Central memory CD8-positive, alpha-beta T cell (primary cell): ENCODE measurements at places on chromosomes 1 and 21.

DNA sequence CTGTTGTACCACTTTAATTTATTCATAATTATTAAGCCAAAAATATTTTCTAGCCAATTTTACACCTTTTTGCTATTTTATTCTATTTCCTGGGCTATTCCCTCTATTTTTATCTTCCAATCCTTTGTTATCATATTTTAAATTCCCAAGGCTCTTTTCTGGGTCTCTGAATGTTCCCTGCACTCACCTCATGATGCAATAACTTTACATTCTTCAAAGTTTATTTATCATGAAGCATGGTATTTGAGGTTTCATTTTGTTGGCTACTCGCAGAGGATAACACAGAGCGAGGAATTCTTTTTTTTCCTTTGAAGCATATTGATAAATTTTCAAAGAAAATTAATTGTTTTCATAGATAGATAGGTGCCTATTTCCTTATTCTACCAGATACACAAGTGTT, 489.8 kb upstream of the TMPRSS15 start:
- H3K27me3 ChIP-seq: no peaks in the 10 kb centered on the region
- no peaks in the 10 kb centered on the region for H3K36me3 ChIP-seq
- H3K4me1 ChIP-seq: no peaks in the 10 kb centered on the region

- H3K27me3 ChIP-seq: peaks cover 25% of the 10 kb centered on the region
- no peak overlapping the region for H3K27ac ChIP-seq
- H3K36me3 ChIP-seq: no peaks in the 10 kb centered on the region
- no peak overlapping the region for H3K4me3 ChIP-seq
- DNase-seq: no peak
- no peaks in the 10 kb centered on the region for H3K4me1 ChIP-seq
These were observed 3.6 kb downstream of the RXRG start for GRCh38 chr1:165441166-165441880.

DNA sequence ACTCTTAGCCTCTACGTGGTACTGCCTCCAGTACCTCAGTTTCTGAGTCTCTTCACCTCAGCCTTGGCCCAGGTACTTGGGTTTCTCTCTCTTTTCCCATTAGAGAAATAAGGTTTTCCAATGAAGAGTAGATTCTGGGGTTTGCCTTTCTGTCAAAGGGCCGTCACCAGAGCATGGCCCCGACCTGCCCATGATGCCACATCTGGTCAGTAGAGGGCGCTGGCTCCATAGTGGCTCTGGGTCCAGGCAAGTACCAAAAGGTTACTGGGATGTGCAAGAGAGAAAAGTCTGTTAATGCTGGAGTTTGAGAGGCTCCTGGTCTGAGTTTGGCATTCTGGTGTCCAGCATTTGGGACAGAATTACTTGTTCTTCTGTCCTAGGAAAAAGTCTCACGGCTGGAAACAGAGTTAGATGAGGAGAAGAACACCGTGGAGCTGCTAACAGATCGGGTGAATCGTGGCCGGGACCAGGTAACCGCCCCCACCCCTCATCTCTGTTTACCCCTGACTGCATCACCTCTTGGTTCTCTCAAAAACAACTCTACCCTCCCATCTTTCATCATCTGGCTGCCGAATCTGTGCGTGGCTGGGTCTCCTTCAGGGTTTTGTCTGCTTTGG, 5.3 kb upstream of the TUFT1 start:
- H3K27me3 ChIP-seq: no peaks in the 10 kb centered on the region
- H3K4me3 ChIP-seq: no peak overlapping the region
- no peaks in the 10 kb centered on the region for H3K4me1 ChIP-seq

DNA sequence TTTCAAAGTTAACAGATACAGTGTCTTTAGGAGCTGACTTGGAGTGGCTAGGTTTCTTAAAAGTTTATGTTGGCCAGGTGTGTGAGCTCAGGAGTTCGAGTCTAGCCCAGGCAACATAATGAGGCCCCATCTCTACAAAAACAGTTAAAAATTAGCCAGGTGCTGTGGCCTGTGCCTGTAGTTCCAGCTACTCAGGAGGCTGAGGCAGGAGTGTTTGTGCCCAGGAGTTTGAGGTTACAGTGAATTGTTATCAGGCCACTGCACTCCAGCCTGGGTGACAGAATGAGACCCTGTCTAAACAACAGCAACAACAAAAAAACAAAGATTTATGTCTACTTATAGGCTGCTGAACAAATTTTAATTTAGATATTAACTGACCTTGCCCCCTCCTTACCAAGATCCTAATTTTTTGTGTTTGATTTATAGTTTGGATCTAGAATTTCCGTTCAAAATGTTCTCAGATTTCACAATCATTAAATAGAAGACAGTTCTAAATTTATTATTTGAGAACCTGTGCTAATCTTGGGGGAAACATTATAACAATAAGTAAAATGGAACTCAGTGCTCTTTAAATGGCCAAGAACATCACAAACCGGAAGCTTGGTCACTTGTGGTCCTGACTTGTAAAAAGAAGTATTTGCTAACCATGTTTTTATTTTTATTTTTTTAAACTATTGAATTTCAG, 67.8 kb downstream of the POU2F1 start:
- no peak overlapping the region for H3K4me3 ChIP-seq
- peaks cover 47% of the 10 kb centered on the region for H3K4me1 ChIP-seq
- H3K27me3 ChIP-seq: no peaks in the 10 kb centered on the region

GRCh38 chr1:40562185-40562584, 30.7 kb downstream of the ZNF684 start:
- peaks cover 39% of the 10 kb centered on the region for H3K27me3 ChIP-seq
- H3K36me3 ChIP-seq: no peaks in the 10 kb centered on the region

GRCh38 chr1:109787845-109788601, 24.3 kb upstream of the EPS8L3 start:
- H3K27me3 ChIP-seq: no peaks in the 10 kb centered on the region
- peaks cover 3% of the 10 kb centered on the region for H3K36me3 ChIP-seq
- H3K4me1 ChIP-seq: peaks cover 18% of the 10 kb centered on the region
- no peak for DNase-seq
- H3K4me3 ChIP-seq: peak overlapping the region; percentile 9

DNA sequence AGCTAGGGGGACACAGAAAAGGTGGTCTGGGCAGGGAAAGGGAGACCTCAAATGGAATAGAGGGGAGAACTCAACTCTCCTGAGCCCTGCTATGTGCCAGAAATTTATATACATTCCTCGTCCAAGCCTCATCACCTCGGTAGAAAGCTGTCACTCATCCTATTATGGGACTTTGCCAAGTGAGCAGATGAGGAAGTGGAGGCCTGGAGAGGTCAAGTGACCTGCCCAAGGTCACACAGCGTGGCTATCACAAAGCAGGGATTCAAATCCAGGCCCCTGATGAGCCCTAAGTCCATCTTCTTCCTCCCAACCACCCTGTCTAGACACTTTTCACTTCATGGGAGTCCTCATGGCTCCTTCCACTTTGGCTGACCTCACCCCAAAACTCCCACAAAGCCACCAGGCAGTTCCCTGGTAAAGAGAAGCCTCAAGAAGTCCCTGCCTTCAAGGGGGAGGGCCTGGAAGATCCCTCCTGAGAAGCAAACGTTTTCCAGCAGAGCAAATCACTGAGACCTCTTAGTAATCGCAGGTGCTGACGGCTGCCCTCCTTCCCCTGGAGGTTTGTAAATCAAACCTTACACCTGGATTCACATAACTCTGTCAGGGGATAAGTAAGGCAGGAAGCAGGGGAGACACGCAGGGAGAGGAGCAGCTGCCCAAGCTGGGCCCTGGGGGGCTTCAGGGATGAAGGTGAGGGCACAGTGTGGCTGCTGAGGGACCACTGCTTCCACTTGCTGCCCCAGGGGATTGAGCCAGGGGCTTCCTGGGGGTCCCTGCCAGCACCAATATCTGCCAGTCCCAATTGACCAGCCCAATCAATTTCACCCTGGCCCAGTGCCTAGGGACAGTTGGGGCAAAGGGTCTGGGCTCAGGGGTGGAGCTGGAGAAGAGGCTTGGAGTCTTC, 351.2 kb downstream of the MATN1 start:
- H3K4me3 ChIP-seq: no peak overlapping the region
- H3K36me3 ChIP-seq: no peaks in the 10 kb centered on the region
- H3K4me1 ChIP-seq: no peaks in the 10 kb centered on the region
- no peak overlapping the region for H3K27ac ChIP-seq

GRCh38 chr1:6005276-6005917, 13.2 kb upstream of the NPHP4 start:
- H3K36me3 ChIP-seq: peaks cover 8% of the 10 kb centered on the region
- H3K27me3 ChIP-seq: no peaks in the 10 kb centered on the region
- no peak for DNase-seq
- no peak overlapping the region for H3K4me3 ChIP-seq

GRCh38 chr1:156123356-156124196, 9.1 kb downstream of the LMNA start:
- peaks cover 69% of the 10 kb centered on the region for H3K36me3 ChIP-seq
- H3K4me1 ChIP-seq: peaks cover 70% of the 10 kb centered on the region
- peak overlapping the region; percentile 97 for H3K27ac ChIP-seq
- peak; percentile 38 for DNase-seq
- H3K4me3 ChIP-seq: peak overlapping the region; percentile 44
